ENCODE measurements at places on chromosomes 2 and 18. TPM values are rescaled to one million over a fixed set of nuclear protein-coding genes. Genes with fewer than 3 reads are reported as not detected.

- DNase-seq: no peak
Measured at GRCh38 chr2:121284463-121285449, at the start of gene TFCP2L1. TFCP2L1 (minus strand) TSS chr2:121285202; CDS start chr2:121285109, 93 bp downstream.

RNU2-63P gene
- not detected for total RNA-seq

- no peak for DNase-seq
Measured at GRCh38 chr18:27104743-27105142, 80.4 kb downstream of the CHST9 start.

TXNDC2 gene
- total RNA-seq: not detected

KCNS3 gene
- 3.7 TPM for total RNA-seq

DNA sequence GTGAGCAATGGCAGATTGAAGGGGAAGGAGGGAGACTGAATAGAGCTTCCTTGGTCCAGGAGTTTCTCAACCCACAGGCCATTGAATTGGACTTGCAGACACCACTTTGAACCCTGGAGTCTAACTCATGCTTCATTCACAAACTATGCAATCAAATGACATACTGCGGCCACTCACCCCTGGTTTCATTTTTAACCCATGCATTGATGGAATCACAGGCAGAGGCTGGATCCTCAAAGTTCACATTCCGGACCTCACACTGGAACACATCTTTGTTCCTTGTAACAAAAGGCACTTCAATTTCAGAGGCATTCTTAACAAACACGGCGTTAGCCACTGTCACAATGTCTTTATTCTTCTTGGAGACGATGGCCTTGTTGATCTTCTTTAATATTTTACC is 40.7 kb downstream of the MRPL44 start:
- no peak for DNase-seq

- DNase-seq: no peak
Measured at GRCh38 chr2:122023059-122023864, 267.8 kb downstream of the TSN start.

DNA sequence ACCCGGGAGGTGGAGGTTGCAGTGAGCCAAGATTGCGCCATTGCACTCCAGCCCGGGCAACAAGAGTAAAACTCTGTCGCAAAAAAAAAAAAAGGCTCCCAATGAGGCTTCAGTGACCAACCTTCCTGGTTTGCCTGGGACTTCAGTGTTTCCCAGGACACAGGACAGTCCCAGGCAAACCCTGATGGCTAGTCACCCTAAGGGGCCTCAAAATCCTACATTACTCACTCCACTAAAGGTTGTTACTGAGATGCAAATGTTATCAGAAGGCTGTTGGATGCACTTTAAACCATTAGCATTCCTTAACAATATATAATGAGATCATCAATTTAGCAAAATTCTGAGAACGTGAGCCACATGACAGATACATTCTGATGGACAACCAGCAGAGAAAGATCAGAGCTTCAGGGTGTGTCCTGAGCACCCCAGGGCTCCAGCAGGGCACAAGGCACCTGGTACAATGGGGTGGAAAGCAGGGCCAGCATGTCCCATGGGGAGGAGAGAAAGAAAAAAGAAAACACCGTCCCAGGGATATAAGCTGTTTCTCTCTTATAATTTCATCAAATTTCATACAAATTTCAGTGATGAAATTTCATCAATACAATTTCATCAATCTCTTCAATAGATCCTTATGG is 118.1 kb upstream of the ARL5A start:
- DNase-seq: no peak

- no peak for DNase-seq
Measured at GRCh38 chr2:19577723-19578122, 219.3 kb upstream of the OSR1 start.

DNA sequence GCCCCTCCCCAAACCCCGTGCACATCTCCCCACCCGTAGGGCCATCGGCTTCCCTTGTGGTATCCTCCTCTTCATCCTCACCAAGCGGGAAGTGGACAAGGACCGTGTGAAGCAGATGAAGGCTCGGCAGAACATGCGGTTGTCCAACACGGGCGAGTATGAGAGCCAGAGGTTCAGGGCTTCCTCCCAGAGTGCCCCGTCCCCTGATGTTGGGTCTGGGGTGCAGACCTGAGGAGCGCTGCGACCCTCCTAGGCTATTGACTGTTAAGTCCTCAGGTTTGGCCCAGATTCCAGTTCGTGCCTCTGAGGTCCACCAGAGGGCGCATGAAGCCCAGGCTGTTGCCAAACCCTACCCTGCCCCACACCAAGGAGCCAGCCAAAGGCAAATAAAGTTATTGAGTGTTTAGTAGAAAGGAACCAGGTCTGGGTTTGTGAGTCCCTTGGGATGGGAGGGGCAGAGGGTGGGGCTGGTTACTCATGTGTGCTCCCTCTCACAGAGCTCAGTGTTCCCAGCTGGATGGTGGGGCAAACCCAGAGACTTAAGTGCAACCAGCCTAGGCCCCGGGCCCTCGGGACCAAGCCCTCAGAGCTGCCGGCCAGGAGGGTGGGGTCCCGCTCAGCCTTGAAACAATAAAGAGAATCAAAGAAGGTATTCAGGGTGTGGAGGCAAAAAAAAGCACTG is 2.4 kb downstream of the PNKD start:
- DNase-seq: peak; percentile 93

- DNase-seq: no peak
Measured at GRCh38 chr18:35028536-35028935, 12.7 kb upstream of the MAPRE2 start.

PLA2R1 gene
- 3.0 TPM for total RNA-seq

TMEM37 gene
- 1.5 TPM for total RNA-seq

DNA sequence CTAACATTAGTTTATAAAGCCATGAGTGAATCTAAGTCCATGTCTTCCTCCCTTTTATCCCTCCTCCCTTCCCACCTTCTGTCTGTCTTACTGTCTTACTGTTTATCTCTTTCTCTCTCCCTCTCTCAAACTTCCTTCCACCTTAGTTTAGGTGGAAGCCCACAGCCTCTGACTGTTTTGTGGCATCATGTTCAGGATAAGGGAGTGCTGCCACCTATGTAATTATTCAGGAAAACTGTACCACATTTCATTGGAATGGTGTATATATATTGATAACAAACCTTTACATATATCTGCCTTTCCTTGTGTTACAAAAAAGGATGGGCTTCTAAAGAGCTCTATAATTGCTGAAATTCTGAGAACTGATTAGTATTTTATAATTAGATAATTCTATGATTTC is 48.7 kb downstream of the NETO1 start:
- no peak for DNase-seq

DNA sequence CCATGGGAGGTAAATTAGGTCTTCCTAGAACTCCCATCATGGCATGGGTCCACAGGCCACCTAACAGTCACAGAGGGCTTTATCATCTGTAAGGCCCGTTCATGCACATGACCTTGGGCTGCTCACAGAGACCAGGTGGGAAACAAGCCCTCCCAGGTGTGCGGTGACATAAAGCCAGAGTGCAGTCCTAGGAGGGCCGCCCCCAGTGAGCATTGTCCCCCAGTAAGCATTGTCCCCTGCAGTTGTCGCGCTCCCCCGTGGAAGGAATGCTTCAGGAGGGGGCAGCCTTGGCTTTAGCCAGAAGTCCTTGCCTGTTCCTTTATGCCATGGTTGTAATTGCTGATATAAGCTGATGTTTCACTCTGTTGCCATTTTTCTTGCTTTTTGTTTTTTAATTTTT is 41.7 kb upstream of the LYPD6B start:
- no peak for DNase-seq

DPP10 gene
- total RNA-seq: 0.13 TPM

- no peak for DNase-seq
Measured at GRCh38 chr2:183105402-183106134, 18.7 kb upstream of the NUP35 start.

- DNase-seq: no peak
Measured at GRCh38 chr2:118169359-118170005, 81.2 kb downstream of the INSIG2 start.

DNA sequence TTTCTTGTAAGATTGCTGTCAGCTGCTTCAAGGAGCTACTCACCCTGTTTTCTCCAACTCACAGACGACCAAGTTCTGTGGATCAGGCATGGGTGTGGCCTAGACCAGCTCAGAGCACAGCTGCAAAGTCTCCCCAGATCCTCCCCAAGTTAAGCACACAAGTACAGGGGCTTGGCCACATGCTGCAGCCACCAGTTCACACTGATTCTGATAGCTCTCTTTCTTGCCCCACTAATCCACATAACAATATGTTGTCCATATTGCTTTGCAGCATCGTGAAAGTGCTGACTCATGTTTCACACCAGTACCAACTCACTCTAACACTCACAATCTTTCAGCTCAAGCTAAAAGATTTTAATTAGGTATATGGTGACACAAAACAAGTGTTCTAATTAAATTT is 437.0 kb downstream of the PARD3B start:
- no peak for DNase-seq

KIAA2012 gene
- not detected for total RNA-seq

GAD1 gene
- 0.46 TPM for total RNA-seq

ASPRV1 gene
- 0.81 TPM for total RNA-seq

DNA sequence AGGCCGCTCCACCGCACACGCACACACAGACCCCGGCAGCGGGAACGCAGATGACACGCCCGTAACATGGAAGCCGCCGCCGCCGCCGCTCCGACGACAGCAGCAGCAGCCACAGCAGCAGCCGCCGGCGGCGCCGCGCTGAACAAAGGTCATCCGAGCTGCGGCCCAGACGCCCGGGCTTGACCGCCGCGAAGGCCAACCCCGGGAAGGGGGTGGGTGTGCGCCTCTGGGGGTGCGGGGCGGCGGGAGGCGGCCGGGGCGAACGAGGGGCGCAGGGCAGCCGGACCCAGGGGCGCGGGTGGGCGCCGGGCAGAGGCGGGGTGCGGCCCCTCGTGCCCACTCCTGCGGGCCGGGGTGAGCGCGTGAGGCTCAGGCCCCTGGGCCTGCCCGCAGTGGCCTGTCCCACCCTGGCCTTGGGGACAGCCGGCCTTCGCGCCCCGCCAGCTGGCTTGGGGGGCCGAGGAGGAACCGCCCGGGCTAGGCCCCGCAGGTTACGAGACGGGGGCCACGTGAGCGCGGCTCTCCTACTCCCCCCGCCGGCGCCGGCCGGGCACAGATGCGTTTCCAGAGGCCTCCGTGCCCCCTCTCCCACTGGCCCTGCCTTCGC is 1.0 kb upstream of the ZNF532 start:
- peak; percentile 81 for DNase-seq

IL37 gene
- total RNA-seq: not detected

- DNase-seq: peak; percentile 70
Measured at GRCh38 chr2:8549942-8550341, 131.9 kb upstream of the ID2 start.

GRCh38 chr2:54084600-54084999 is 30.8 kb upstream of the ACYP2 start:
- DNase-seq: no peak

- no peak for DNase-seq
Measured at GRCh38 chr2:88220718-88221117, 50.6 kb downstream of the THNSL2 start.

DNA sequence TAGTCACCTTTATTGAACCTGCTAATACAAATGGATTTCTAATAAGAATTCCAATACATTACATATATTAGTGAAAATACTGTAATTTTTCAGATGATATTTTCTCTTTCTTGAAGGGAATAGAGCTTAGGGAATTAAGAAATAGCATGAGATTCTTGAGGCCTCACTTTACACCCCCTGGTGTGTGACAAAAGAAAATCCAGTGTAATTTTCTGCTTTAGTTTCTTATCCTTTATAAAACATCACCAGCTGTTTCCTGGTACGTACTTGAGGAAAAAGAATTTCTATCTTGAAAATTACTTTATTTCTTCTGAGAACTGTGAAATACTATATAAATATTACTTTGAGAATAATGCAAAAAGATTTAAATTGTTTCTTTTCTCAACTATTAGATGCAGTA is 71.6 kb downstream of the CLIP4 start:
- no peak for DNase-seq

MDH1B gene
- total RNA-seq: 1.3 TPM

DLGAP1 gene
- 6.5 TPM for total RNA-seq

- DNase-seq: no peak
Measured at GRCh38 chr2:169182573-169182972, 113.2 kb downstream of the DHRS9 start.

All from cardiac septum (tissue), 1 donor.